MM.1S (cell line): ENCODE measurements at places on chromosomes 12 and 14.
A peak's percentile ranks its signal among the peaks of the same experiment; 100 is the strongest.

- DNase-seq: no peak
These were observed 512 bp downstream of the PDE1B start for GRCh38 chr12:54549774-54550451.

DNA sequence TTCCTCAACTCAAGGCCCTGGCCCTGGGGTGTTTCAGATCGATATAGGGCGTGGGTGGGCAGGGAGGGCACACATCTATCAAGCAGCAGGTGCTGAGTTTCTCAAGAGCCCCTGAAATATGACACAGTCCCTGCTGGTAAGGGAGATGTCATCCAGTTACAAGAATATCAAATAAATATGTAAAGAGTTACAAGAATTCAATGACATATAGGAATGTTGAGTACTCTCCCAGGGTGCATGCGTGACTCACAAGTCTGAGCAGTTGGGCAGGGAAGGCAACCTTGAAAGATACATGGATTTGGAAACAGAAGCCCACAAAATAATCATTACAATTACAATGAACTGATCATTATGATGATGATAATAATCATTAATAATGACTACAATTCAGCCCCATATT is 35.2 kb downstream of the MVK start:
- no peak for DNase-seq

DNA sequence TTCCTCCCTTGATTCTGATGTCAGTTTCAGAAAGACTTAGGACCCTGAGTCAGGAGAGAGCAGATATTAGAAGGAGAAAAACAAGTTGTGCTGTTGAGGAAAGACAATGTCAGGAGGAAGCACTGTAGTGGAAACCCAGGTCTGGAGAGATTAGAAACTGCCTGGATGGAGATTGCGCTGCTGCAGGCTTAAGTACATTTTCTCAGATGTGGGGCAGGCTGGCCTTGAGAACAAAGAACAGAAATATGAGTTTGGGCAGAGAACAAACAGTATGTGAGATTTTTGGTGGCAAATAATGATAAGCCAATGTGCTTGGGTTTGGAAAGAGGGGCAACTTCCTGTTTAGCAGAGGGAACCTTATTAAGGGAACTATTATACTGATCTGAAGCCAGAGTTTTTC is 74.3 kb upstream of the PRMT8 start:
- DNase-seq: no peak

- no peak for DNase-seq
These were observed 106.2 kb downstream of the SMOC1 start for GRCh38 chr14:69985463-69985862.

DNA sequence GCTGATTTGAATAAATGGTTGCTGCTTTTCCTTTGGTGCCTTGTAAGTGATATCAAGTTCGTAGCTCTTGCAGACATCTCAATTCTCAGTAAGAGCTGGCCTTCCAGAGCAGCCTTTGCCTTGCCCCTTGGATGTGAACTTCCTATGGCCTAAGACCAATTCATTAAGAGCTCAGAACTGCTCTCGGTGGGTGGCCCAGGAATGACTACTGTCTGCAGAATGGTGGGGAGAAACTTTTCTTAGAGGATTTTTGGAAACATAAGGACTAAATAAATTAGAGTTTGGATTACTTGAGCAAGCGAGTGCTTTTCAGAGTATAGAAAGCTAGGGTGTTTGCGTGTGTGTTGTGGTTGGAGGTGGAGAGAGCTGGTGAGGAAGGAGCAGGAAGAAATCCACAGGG is 306.4 kb upstream of the TBX3 start:
- DNase-seq: no peak

- no peak for DNase-seq
These were observed 111.1 kb upstream of the SCAF11 start for GRCh38 chr12:46101485-46101869.

GRCh38 chr14:59939828-59940227 is 19.9 kb downstream of the LRRC9 start:
- DNase-seq: no peak

- DNase-seq: no peak
These were observed 467.3 kb downstream of the NRXN3 start for GRCh38 chr14:78637489-78637888.

GRCh38 chr12:24386836-24387235 is 437.4 kb upstream of the SOX5 start:
- DNase-seq: no peak

DNA sequence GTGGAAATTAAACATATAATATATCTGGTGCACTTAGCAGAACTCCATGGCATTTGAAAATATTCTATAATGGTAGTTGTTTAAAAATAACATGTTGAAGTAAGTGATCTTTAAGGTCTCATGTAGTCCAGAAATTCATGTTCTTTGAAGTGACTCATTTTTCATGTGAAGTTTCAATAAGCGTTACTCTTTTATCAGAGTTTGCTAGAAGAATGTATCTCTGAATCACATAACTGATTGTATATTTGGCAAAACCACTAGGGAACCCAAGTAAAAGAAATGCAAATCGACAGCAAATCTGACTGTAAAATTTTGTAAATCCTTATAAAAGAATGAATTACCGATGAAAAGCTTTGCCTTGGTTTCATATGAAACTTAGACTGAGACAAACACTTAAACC is 463.3 kb downstream of the TMTC2 start:
- DNase-seq: no peak

DNA sequence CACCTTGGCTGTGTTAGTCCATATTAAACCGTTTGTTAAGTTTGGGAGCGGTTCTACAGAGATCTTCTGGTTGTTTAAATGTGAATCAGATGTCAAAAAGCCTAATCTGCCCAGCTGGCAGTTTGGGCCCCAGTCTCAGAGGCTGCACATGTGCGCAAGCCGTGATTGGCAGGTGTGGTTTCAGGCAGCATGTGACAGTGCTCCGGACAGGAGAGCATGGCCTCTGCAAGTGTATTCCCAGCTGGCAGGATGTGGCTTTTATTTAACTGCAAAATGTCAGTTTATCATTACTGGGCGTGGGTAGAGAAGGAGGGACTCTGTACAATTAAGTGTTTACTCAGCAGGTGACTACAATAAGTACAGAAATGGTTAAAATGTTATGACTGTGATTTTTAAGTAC is 77.5 kb downstream of the PELI2 start:
- peak; percentile 90 for DNase-seq

DNA sequence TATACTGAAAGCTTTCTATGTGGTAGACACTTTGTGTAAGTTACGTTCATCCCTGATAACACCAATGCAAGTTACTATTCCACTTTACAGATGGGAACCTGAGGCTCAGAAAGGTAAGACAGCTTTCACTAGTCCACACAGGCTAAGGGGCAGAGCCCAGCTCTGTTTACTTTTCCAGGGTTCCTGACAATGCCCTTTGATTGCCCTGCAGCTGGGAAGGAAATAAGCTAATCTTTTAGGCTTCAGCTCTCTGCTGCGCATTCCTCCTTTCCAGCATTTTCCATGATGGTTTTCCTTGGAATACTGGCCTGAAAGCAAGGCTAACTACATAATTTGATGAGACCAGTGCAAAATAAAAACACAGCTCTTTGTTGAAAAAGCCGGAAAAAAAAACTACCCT is 185.7 kb upstream of the BTG1 start:
- DNase-seq: no peak

DNA sequence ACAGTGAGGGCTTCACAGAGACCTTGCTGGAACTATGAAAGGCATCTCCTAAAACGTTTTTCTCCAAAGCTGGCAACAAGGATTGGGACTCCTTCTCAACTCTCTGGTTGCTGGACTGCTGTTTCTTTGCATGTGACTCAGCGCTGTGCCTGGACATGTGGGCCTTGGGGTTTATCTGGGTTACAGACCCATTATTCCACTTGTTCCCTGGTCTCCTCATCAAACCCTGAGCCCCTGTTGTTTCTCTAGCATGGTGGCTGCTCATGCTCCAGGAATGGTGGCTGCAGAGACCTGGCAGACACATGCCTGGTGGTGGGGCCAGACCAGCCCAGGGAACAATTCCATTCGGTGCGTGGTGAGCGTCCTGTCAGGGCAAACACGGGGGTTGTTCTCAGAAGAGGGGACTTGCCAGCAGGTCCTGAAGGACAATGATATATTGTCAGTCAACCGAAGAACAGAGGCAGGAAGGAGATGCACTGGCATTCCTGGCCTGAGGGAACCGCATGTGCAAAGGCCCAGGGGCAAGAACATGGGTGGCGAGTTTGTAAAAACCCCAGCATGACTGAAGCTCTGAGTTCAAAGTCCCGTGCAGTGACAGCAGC is 320.1 kb upstream of the RTL1 start:
- no peak for DNase-seq
